ENCODE measurements at places on chromosomes 1 and 21. TPM values are rescaled to one million over a fixed set of nuclear protein-coding genes. Genes with fewer than 3 reads are reported as not detected.

The GORAB gene
- 10.5 TPM for total RNA-seq

The CLDN19 gene
- total RNA-seq, result not detected

The CYP4A22 gene
- not detected for total RNA-seq

The CA6 gene
- 4.8 TPM for total RNA-seq

The TSACC gene
- total RNA-seq, result not detected

The BATF3 gene
- 130 TPM for total RNA-seq

The C1orf94 gene
- not detected for total RNA-seq
